SK-MEL-5 (cell line): ENCODE measurements at places on chromosomes 3 and 15. TPM values are rescaled to one million over a fixed set of nuclear protein-coding genes. Genes with fewer than 3 reads are reported as not detected.

SMAD6 gene
- total RNA-seq: 3.2 and 4.6 TPM in 2 replicates

RTP1 gene
- not detected in 2 replicates for total RNA-seq

CPNE9 gene
- 0.53 and 0.79 TPM in 2 replicates for total RNA-seq

KNL1 gene
- 17.2 and 18.4 TPM in 2 replicates for total RNA-seq

ANKRD34C gene
- total RNA-seq: not detected in 2 replicates

CAPN3 gene
- 640 and 659 TPM in 2 replicates for total RNA-seq
